Stimulated activated effector memory CD8-positive, alpha-beta T cell treated with anti-CD3 and anti-CD28 coated beads, Interleukin-12 subunit alpha, Interleukin-12 subunit beta, amount 100 ng/mL, for 72 hours (primary cell): ENCODE measurements at places on chromosomes 5 and 9.

DNA sequence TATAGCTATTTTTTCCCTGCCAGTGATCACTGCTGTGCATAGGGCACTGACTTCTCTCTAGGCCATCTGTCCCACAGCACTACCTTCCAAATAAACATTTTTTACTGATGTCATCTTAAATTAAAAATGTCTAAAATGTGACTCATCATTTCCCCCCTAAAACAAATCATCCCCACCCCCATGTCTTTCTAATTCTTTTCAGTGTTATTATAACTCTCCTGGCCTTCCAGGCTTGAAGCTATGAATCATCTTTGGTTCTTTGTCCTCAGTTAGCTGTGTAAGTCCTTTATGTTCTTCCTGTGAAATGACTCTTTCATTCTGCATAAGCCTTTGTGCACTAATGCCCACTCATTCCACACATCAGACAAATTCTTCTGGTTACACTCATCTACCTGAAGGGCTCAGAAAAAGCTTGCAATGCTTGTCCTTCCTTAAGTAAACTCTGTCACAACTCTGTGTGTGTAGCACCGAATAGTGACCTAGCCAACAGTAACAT is 78.1 kb downstream of the CFAP95 start:
- DNase-seq: no peak

GRCh38 chr9:34490360-34490759 is 31.8 kb downstream of the DNAI1 start:
- no peak for DNase-seq

DNA sequence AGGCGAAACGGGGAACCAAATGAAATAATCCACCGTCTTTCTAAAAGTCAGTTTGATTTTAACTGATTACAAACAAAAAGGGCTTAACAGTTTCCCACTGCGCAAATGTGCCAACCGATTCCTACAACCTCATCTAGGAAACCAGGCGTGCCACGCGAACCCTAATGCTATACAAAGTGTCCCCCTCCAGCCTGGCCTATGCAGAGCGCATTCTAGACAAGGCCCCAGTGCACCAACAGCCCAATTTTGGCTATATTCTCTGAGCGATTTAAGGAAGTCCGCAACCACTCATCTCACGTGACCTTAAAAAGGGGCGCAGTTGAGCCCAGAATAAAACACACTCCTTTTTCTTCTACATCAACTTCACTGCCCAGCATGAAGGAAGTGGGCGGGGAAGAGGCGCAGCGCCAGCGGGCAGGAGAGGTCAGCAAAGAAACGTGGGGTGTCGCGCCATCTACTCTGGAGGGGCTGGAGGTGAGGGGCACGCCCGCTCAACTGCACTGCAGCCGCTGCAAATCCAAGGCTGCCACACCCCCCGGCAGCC is 779 bp downstream of the FAM13B start:
- DNase-seq: no peak

GRCh38 chr5:149175346-149176105 is 34.2 kb downstream of the ABLIM3 start:
- no peak for DNase-seq

GRCh38 chr9:86186696-86187095 is 72.8 kb downstream of the C9orf153 start:
- no peak for DNase-seq
